ENCODE measurements at places on chromosomes 12 and 14.

DNA sequence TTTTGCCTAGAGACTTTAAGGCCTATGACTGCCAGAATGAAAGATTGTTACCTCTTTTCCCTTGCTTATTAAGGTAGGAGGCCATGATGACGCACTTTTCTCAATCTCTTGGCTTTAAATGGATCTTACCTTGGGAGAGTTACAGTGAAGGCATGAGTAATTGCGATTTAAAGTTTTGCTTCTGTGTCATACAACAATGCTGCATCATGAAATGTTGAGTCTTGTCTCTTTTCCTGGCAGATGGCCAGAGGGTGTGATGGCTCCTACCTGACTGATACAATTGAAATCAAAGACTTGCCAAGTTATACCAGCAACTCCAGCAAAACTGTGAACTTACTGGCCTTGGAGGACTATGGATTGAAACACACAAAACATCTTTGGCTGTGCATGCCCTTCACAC is 17.2 kb upstream of the LRRK2 start:
- DNase-seq = no peak

DNA sequence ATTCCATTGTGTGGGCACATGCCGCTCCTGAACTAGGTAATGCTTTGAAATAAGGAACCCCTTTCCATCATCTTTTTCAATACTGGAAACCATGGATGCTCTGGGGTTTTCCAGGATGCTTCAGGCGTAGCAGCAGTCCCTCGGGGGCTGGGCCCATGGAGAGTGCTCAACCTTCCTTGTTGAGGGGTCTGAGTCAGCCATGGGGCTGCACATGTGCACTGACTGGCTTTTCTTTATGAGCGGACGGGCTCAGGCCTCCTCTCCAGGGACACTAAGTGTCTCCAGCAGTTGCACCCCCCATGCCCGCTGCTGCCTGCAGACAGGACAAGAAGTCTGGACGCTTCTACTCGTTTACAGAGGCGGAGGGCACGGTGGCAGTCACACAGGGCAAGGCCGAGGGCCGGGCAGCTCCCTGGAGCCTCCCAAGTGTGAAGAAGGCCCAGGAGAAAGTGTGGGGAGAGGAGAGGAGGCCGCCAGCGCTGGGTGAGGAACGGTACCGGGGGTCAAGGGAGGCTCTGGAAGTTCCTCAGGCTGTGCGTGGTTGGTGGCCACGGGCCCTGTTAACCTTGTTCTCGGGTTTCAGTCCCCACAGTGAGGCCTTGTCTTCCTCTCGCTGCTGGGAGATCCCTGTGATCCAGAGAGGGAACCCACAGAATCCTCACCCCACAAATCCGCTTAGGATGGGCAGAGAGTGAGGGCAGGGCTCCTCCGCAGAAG is 51.2 kb downstream of the TEAD4 start:
- no peak for DNase-seq

DNA sequence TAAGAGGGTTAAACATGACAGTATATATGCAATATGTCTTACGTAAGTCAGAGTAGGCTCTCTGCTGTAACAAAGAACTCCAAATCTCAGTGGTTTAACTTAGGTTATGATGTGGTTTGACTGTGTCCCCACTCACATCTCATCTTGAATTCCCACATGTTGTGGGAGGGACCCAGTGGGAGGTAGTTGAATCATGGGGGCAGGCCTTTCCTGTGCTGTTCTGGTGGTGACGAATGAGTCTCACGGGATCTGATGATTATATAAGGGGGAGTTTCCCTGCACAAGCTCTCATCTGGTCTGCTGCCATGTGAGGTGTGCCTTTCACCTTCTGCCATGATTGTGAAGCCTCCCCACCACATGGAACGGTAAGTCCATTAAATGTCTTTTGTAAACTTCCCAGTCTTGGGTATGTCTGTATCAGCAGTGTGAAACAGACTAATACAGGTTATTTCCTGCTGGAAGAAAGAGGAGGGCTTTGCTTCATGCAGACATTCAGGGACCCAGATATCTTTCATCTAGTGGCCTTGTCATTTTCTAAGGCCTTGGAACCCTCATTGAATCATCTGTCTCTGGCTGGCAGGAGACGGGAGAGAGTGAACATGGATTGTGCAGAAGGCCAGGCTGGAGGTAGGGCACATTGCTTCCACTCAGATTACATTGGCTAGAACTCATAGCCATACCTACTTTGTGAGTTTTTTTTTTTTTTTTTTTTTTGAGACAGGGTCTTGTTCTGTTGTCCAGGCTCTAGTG is 96.1 kb downstream of the CRADD start:
- DNase-seq = peak; percentile 38

DNA sequence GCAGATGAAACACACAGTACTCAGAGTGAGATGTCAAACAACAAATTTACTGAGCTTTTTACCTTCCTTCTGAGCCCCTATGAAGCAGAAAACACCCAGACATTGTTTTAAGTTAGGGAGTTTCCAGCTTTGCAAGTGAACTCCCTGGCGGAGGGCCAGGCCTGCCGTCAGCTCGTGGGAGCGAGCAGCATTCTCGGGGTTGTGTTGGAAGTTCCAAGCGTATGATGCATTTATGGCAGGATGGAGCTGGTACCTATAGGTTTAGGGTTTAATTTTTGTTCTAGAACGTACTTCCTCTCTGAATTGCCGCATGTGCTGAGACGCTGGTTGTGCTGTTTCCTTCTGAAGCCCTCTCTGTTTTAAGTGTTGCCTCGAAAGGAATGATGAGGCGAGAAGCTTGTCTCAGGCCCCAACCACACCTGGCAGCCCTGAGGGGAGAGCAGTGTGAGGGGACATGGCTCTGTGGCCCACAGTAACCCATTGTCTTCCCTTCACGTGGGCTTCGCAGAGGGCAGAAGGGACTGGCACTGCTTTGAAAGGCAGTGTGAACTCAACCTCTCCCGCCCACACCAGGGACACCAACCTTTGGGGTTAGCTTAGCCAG is 76.6 kb downstream of the SSPN start:
- DNase-seq = no peak

- no peak for DNase-seq
Observed at GRCh38 chr12:9880532-9881078, 684 bp upstream of the KLRF2 start.

GRCh38 chr12:98644433-98644711 is 216 bp downstream of the IKBIP start:
- DNase-seq = no peak
